ENCODE measurements at places on chromosomes 11 and 22. TPM values are rescaled to one million over a fixed set of nuclear protein-coding genes. Genes with fewer than 3 reads are reported as not detected.

DNA sequence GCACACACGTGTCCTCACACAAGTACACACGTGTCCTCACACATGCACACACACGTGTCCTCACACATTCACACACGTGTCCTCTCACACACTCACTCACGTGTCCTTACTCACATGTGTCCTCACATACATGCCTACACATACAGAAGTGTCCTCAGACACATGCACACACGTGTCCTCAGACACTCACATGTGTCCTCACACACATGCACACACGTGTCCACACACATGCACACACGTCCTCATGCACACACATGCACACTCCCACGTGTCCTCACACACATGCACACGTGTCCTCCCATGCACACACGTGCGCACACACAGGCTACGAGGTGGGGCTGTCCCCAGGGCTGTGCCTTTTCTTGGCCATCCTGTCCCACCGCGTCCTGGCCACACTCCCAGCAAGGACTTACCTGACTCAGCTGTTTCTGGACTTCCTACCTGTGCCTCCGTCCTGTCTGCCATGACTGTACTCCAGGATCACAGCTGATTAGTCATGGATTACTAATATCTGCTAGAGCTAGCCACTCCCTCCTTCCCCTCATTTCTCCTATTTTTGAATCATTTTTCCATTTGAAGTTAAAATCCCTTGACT lies 990.2 kb downstream of the BRD1 start:
- H3K27ac ChIP-seq: no peak overlapping the region
- no peak overlapping the region for H3K4me3 ChIP-seq
- peaks cover 7% of the 10 kb centered on the region for H3K36me3 ChIP-seq
- DNase-seq: no peak
- H3K4me1 ChIP-seq: no peaks in the 10 kb centered on the region
- H3K27me3 ChIP-seq: peaks cover 11% of the 10 kb centered on the region

GRCh38 chr11:18726040-18726439 lies at the start of gene IGSF22:
Gene IGSF22 (minus strand): TSS chr11:18726188. CDS start chr11:18724236, 1,952 bp downstream.
- no peak within 1 kb of the TSS for H3K27ac ChIP-seq
- peaks cover 6% of the 10 kb centered on the region for H3K4me1 ChIP-seq
- H3K27me3 ChIP-seq: no peaks in the 10 kb centered on the region
- no peak for DNase-seq
- H3K36me3 ChIP-seq: no peaks in the 10 kb centered on the region

GRCh38 chr11:104541701-104542100 lies 356.6 kb downstream of the CASP12 start:
- no peaks in the 10 kb centered on the region for H3K36me3 ChIP-seq
- H3K27me3 ChIP-seq: no peaks in the 10 kb centered on the region
- no peak overlapping the region for H3K27ac ChIP-seq
- no peak overlapping the region for H3K4me3 ChIP-seq

GRCh38 chr22:23497016-23497885 lies 82.8 kb downstream of the IGLL1 start:
- H3K4me1 ChIP-seq: peaks cover 10% of the 10 kb centered on the region
- H3K4me3 ChIP-seq: no peak overlapping the region
- no peak overlapping the region for H3K27ac ChIP-seq
- H3K27me3 ChIP-seq: peaks cover 1% of the 10 kb centered on the region
- no peaks in the 10 kb centered on the region for H3K36me3 ChIP-seq
- DNase-seq: no peak

- no peak overlapping the region for H3K27ac ChIP-seq
- H3K27me3 ChIP-seq: no peaks in the 10 kb centered on the region
- no peaks in the 10 kb centered on the region for H3K4me1 ChIP-seq
- no peak for DNase-seq
Measured at GRCh38 chr11:131430473-131431208, 60.2 kb downstream of the NTM start.

DNA sequence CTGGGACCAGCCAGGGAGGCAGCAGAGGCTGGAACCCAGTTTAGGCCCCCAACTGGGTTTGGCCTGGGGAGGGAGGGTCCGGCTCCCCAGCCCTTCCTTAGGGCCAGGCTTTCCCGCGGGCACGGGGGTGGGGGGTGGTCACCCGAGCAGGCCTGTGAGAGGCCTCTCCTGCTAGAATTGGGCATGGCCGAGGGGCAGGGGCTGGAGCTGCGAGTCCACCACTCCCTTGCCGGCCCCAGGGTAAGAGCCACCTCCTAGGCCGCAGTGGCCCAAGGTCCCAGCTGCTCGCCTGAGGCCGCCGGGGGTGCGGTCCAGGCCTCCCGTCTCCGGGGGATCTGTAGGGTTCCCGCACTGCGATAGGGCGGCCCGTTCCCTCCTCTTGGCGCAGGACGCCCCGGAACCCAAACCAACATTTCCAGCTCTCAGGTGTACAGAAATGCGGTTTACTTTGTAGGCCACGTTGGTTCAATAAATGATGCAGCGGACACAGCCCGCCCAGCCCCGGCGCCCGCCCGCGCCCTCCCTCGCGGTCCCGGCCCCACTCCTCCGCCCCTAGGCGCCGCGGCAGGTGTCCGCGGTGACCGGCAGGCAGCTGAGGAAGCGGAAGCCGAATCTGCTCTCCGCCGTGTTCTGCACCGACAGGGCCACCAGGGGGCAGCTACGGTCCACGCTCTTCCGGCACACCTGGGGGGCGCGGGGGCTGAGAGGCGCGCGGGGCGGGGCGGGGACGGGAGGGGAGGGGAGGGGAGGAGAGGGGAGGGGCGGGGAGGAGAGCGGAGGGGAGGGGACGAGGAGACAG lies 5.9 kb downstream of the LMNTD2 start:
- peak; percentile 82 for DNase-seq
- peak overlapping the region; percentile 16 for H3K4me3 ChIP-seq
- no peaks in the 10 kb centered on the region for H3K36me3 ChIP-seq
- peaks cover 5% of the 10 kb centered on the region for H3K27me3 ChIP-seq
- peaks cover 4% of the 10 kb centered on the region for H3K4me1 ChIP-seq

- H3K27me3 ChIP-seq: no peaks in the 10 kb centered on the region
- H3K27ac ChIP-seq: peak overlapping the region; percentile 21
- peaks cover 37% of the 10 kb centered on the region for H3K4me1 ChIP-seq
- no peak for DNase-seq
- H3K36me3 ChIP-seq: peaks cover 22% of the 10 kb centered on the region
Measured at GRCh38 chr11:72100462-72100861, 2.6 kb downstream of the LAMTOR1 start.

- DNase-seq: no peak
- no peaks in the 10 kb centered on the region for H3K36me3 ChIP-seq
- no peak overlapping the region for H3K27ac ChIP-seq
- H3K27me3 ChIP-seq: peaks cover 10% of the 10 kb centered on the region
Measured at GRCh38 chr11:102186551-102187191, 76.4 kb downstream of the YAP1 start.

GRCh38 chr11:70078781-70079616 lies 882 bp downstream of the ANO1 start:
- peaks cover 31% of the 10 kb centered on the region for H3K27me3 ChIP-seq
- DNase-seq: no peak
- H3K36me3 ChIP-seq: no peaks in the 10 kb centered on the region
- H3K4me3 ChIP-seq: no peak overlapping the region
- no peak overlapping the region for H3K27ac ChIP-seq
- peaks cover under 1% of the 10 kb centered on the region for H3K4me1 ChIP-seq

GRCh38 chr11:2346014-2346413 lies 31.1 kb upstream of the CD81 start:
- no peaks in the 10 kb centered on the region for H3K27me3 ChIP-seq
- no peak overlapping the region for H3K4me3 ChIP-seq
- no peaks in the 10 kb centered on the region for H3K4me1 ChIP-seq
- H3K27ac ChIP-seq: no peak overlapping the region
- DNase-seq: no peak

DNA sequence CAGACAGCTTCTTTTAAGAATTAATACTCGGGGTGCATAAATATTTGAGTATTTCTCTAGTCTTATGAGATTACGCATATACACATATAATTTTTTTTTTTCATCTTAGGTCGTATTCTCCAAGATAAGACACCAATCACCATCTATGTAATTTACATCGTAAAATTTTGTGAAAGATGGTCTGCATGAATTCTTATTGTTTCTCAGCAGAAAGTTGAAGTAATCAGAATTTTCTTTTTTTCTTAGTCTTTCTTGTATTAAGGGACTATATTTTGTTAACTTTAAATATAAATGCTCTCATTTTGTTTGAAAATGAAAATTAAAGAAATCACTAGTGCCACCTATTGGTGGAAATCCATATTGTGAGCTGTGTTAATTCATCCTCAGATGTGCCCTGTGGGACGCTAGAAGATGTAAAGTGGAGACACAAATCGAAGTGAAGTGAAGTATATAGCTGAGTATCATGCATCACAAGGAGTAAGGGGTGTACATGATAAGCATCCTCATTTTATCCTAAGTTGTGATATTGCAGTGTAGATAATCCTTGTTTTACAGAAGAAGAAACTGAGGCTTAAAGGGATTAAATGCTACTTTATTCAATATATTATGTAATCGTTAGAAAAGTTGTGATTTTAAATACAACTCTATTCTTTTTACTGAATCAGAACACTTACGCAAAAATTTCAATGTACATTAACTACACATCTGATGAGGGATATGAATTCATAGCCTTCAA lies 2084.3 kb downstream of the LRRC4C start:
- H3K36me3 ChIP-seq: no peaks in the 10 kb centered on the region
- no peaks in the 10 kb centered on the region for H3K27me3 ChIP-seq
- peaks cover 12% of the 10 kb centered on the region for H3K4me1 ChIP-seq
- no peak for DNase-seq
- H3K27ac ChIP-seq: no peak overlapping the region

DNA sequence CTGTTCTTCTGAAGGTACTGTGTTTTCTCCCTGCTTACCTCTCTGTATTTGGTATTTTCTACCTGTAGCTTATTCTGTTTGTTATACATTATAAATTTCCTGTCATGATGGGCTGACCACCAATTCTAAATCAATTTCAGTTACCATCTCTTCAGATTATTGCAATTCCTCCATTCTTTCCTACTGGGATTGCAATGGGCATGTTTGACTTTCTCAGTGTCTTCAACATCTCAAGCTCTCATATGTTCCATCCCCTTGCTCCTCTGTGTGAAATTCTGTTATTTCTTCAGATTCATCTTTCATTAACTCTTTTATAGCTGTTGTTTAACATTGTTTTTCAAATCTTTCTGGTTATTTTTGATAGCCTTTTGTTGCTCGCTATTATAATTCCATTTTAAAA lies 15.5 kb upstream of the C22orf39 start:
- no peaks in the 10 kb centered on the region for H3K4me1 ChIP-seq
- H3K4me3 ChIP-seq: no peak overlapping the region
- no peak for DNase-seq
- peaks cover 30% of the 10 kb centered on the region for H3K36me3 ChIP-seq
- no peak overlapping the region for H3K27ac ChIP-seq

GRCh38 chr11:47606731-47607130 lies 12.5 kb upstream of the C1QTNF4 start:
- no peaks in the 10 kb centered on the region for H3K27me3 ChIP-seq
- DNase-seq: no peak
- H3K4me3 ChIP-seq: no peak overlapping the region
- H3K36me3 ChIP-seq: peaks cover 2% of the 10 kb centered on the region

GRCh38 chr11:118213201-118213600 lies 11.6 kb downstream of the JAML start:
- H3K4me3 ChIP-seq: peak overlapping the region; percentile 30
- H3K27ac ChIP-seq: peak overlapping the region; percentile 97
- H3K27me3 ChIP-seq: no peaks in the 10 kb centered on the region
- peaks cover 57% of the 10 kb centered on the region for H3K36me3 ChIP-seq
- H3K4me1 ChIP-seq: peaks cover 88% of the 10 kb centered on the region
- no peak for DNase-seq

- H3K4me1 ChIP-seq: peaks cover 7% of the 10 kb centered on the region
- no peak for DNase-seq
- no peak overlapping the region for H3K4me3 ChIP-seq
Measured at GRCh38 chr22:30614268-30614667, 7.3 kb downstream of the TCN2 start.

DNA sequence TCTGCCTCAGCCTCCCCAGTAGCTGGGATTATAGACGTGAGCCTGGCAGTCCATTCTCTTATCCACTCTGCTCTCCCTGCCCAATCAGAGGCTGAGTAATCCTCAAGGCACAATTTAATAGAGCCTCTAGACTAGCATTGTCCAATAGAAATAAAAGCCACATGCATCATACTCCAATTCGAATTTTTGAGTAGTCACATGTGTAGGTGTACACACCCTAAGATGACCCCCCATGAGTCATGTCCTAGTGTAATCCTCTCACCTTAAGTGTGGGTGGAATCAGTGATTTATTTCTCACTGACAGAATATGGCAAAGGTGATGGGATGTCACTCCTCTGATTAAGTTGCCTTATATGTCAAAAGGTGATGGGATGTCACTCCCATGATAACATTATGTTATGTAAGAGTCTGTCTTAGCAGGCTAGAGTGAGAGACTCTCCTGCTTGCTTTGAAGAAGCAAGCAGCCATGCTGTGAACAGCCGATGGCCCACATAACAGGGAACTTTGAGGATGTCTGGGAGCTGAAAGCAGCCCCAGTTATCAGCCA lies 61.3 kb downstream of the MN1 start:
- no peaks in the 10 kb centered on the region for H3K4me1 ChIP-seq
- no peak overlapping the region for H3K27ac ChIP-seq
- no peak overlapping the region for H3K4me3 ChIP-seq
- H3K36me3 ChIP-seq: no peaks in the 10 kb centered on the region

DNA sequence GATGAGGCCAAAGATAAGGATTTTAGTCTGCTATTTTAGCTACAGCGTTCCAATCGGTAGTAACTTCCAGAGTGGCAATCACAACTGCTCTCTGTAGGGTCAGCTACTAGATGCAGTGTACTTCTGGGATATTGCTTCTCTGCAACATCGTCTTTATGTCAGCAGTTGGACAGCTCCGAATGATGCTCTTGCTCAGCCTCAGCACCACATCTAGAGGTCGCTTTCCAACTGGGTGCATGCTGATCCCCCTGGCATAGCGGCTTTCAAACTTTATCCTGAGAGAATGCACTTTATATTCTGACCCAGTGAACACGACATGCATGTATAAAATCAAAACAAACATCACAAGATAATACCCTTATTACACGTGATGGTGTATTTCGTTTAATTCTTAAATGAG lies 219.6 kb downstream of the C11orf87 start:
- H3K36me3 ChIP-seq: no peaks in the 10 kb centered on the region
- DNase-seq: no peak
- no peak overlapping the region for H3K4me3 ChIP-seq
- H3K27ac ChIP-seq: no peak overlapping the region
- no peaks in the 10 kb centered on the region for H3K4me1 ChIP-seq

- peaks cover 5% of the 10 kb centered on the region for H3K27me3 ChIP-seq
- no peak overlapping the region for H3K27ac ChIP-seq
- no peaks in the 10 kb centered on the region for H3K4me1 ChIP-seq
- H3K4me3 ChIP-seq: no peak overlapping the region
- H3K36me3 ChIP-seq: no peaks in the 10 kb centered on the region
Measured at GRCh38 chr22:17429516-17429915, 60.3 kb downstream of the CECR2 start.

The XBP1 gene
- total RNA-seq: 128 TPM

The FGF4 gene
- not detected for total RNA-seq

The LRRC4C gene
- total RNA-seq: not detected

The IL17REL gene
- 1.1 TPM for total RNA-seq

The RGL4 gene
- total RNA-seq: 9.1 TPM

The CHEK1 gene
- total RNA-seq: 140 TPM

The SLCO2B1 gene
- total RNA-seq: not detected

The TRIM49 gene
- not detected for total RNA-seq

The PAX6 gene
- not detected for total RNA-seq

The SLC37A2 gene
- 0.46 TPM for total RNA-seq

The C11orf86 gene
- not detected for total RNA-seq

The MS4A6E gene
- not detected for total RNA-seq

Data from activated CD4-positive, alpha-beta memory T cell treated with anti-CD3 and anti-CD28 coated beads for 36 hours (primary cell).